ENCODE measurements at places on chromosomes 6 and 20. TPM values are rescaled to one million over a fixed set of nuclear protein-coding genes. Genes with fewer than 3 reads are reported as not detected.
A peak's percentile ranks its signal among the peaks of the same experiment; 100 is the strongest.

SEL1L2 gene
- total RNA-seq, result not detected

HLA-DOA gene
- 10.6 TPM for total RNA-seq

FBXO9 gene
- total RNA-seq, result 59.9 TPM

FHL5 gene
- not detected for total RNA-seq

GRCh38 chr6:169161572-169162167 is 92.0 kb downstream of the THBS2 start:
- no peak overlapping the region for H3K4me3 ChIP-seq
- DNase-seq, result peak; percentile 18
- no peak overlapping the region for H3K27ac ChIP-seq
- no peaks in the 10 kb centered on the region for H3K4me1 ChIP-seq
- no peaks in the 10 kb centered on the region for H3K36me3 ChIP-seq
- no peaks in the 10 kb centered on the region for H3K27me3 ChIP-seq

SCGN gene
- not detected for total RNA-seq

GRCh38 chr20:23826541-23827021 is at the start of gene CST2:
TSS of gene CST2 (minus strand) at chr20:23826729. CDS start at chr20:23826660, 69 bp downstream.
- H3K27me3 ChIP-seq, result no peaks in the 10 kb centered on the region
- H3K4me1 ChIP-seq, result no peaks in the 10 kb centered on the region
- no peak within 1 kb of the TSS for H3K27ac ChIP-seq
- H3K4me3 ChIP-seq, result no peak within 1 kb of the TSS
- peak; percentile 63 for DNase-seq

DNA sequence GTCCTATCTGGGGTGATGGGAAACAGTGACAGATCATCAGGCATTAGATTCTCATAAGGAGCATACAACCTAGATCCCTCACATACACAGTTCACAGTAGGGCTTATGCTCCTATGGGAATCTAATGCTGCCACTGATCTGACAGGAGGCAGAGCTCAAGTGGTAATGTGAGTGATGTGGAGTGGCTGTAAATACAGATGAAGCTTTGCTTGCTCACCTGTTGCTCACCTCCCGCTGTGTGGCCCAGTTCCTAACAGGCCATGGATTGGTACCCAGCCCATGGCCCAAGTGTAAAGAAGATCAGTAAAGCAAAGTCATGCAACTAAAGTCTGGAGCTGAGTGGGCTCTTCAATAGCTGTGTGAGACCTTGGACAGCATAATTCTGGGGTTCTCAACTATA is 65.9 kb downstream of the PKIB start:
- no peak overlapping the region for H3K27ac ChIP-seq
- H3K4me1 ChIP-seq, result no peaks in the 10 kb centered on the region
- peaks cover 6% of the 10 kb centered on the region for H3K36me3 ChIP-seq

UBE2C gene
- 139 TPM for total RNA-seq

DNA sequence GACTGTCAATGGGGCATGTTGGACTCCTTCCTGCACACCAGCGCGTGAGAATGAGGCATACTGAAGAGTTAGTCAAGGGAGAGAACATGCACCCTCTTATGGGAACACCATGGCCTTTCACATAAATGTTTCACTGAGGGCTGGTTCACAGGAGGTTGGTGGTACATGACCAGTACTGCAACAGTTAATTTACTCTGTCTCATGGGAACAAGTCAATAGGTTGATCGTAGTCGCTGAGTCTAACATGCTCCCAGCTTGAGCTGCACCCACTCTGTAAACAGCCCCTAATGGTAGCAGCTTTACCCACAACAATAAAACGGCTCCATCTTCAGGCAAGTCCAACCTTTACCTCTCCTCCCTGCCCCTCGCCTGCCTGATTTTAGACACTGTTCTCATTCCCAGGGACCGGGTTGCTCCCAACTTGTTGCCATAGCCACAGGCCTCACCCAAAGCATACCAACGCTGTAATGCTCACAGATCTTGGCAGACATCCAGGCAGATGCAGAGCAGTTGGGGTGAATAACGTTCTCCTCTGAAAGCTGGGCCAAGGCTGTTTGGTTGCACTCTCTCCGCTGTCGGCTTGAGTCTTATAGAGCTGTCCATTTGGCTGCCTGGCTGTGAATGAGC is 111.3 kb downstream of the LY86 start:
- no peak overlapping the region for H3K27ac ChIP-seq
- H3K27me3 ChIP-seq, result peaks cover 23% of the 10 kb centered on the region
- no peak overlapping the region for H3K4me3 ChIP-seq
- peaks cover 4% of the 10 kb centered on the region for H3K4me1 ChIP-seq

DNA sequence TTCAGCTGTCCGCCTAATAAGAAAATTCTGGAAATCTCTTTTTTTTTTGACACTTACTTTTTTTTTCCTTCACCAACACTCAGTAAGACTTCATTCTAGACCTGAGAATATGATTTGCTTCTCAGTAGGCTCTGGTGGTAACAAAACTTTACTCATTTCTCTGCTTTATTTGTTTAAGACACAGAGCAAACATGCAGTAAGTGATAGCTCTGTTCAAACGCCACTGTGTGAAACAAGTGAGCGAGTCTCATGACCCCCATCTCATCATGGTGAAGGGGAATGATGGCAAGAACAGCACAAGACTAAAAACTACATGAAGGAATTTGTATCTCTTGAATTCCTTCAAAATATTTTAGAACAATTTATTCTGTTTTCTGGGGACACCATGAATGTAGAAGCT is 541.6 kb upstream of the POU3F2 start:
- DNase-seq, result no peak
- H3K27me3 ChIP-seq, result no peaks in the 10 kb centered on the region
- H3K4me3 ChIP-seq, result no peak overlapping the region
- no peak overlapping the region for H3K27ac ChIP-seq

- H3K27me3 ChIP-seq, result no peaks in the 10 kb centered on the region
- H3K4me3 ChIP-seq, result no peak overlapping the region
- H3K27ac ChIP-seq, result no peak overlapping the region
- H3K4me1 ChIP-seq, result no peaks in the 10 kb centered on the region
- no peaks in the 10 kb centered on the region for H3K36me3 ChIP-seq
Measured at GRCh38 chr6:20564269-20564668, 30.0 kb downstream of the CDKAL1 start.

POPDC3 gene
- 6.4 TPM for total RNA-seq

GRCh38 chr6:61935242-61935846 is 350.7 kb downstream of the KHDRBS2 start:
- no peak overlapping the region for H3K27ac ChIP-seq
- H3K36me3 ChIP-seq, result no peaks in the 10 kb centered on the region
- no peaks in the 10 kb centered on the region for H3K4me1 ChIP-seq
- no peak for DNase-seq
- no peaks in the 10 kb centered on the region for H3K27me3 ChIP-seq

DPPA5 gene
- total RNA-seq, result not detected

PCIF1 gene
- total RNA-seq, result 33.4 TPM

DNA sequence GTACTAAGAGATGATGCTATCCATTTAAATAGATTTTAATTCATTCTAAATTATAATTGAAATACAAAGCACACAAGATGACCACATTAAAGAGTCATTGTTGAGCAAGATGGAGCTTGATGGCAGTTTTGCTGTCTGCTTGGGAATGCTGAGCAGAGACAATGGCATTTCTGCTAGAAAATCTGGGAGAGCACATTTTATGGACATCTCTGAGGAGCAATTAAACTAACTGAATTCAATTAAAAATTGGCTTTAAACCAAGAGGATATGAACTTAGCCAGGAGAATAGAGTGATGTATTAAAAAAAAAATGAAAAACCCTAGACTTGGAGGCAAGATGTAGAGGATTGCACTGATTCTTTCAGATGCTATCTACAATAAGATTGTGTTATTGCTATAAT is 19.1 kb upstream of the ADGRB3 start:
- peaks cover 5% of the 10 kb centered on the region for H3K4me1 ChIP-seq
- no peaks in the 10 kb centered on the region for H3K36me3 ChIP-seq
- DNase-seq, result no peak
- no peak overlapping the region for H3K27ac ChIP-seq

HLA-DQA1 gene
- total RNA-seq, result 1.2 TPM

ACTL10 gene
- not detected for total RNA-seq

DNA sequence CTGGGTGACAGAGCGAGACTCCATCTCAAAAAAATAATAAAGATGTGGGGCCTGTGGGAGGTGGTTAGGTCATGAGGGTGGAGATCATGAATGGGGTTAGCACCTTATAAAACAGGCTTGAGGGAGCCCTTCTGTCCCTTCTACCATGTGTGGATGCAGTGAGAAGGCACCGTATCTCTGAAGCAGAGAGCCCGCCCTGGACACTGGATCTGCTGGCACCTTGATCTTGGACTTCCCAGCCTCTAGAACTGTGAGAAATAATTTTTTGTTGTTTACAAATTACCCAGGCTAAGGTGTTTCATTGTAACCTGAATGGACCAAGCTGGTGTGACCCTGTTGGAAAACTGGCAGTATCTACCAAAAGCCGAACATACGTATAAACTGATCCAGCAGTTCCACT is 15.7 kb upstream of the PANK2 start:
- H3K27me3 ChIP-seq, result no peaks in the 10 kb centered on the region
- no peak overlapping the region for H3K4me3 ChIP-seq
- DNase-seq, result no peak
- H3K27ac ChIP-seq, result no peak overlapping the region
- H3K4me1 ChIP-seq, result no peaks in the 10 kb centered on the region

CYP39A1 gene
- 1.1 TPM for total RNA-seq

DNA sequence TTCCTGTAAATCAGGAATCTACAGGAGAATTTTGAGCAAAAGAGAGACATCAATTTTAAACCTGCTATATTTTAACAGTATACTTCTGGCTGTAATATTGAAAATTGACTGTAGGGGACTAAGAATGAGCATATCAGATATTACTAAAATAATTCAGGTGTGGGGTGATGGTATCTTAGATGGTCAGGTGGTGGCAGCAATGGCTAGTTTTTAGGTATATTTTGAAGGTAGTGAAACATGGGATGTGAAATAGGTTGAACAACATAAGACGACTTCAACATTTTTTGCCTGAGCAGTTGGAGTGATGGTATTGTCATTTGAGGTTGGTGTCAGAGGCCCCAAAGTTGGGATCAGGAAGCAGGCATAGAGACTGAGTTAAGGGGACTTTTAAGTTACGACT is 32.1 kb downstream of the FAM83B start:
- no peak for DNase-seq
- H3K36me3 ChIP-seq, result no peaks in the 10 kb centered on the region
- peaks cover 6% of the 10 kb centered on the region for H3K4me1 ChIP-seq
- no peak overlapping the region for H3K27ac ChIP-seq
- H3K27me3 ChIP-seq, result no peaks in the 10 kb centered on the region

GRCh38 chr6:151701911-151702562 is 105.4 kb upstream of the ESR1 start:
- no peak overlapping the region for H3K27ac ChIP-seq
- no peak for DNase-seq
- H3K4me3 ChIP-seq, result no peak overlapping the region
- H3K27me3 ChIP-seq, result no peaks in the 10 kb centered on the region
- H3K36me3 ChIP-seq, result no peaks in the 10 kb centered on the region
- peaks cover 15% of the 10 kb centered on the region for H3K4me1 ChIP-seq

GRCh38 chr6:95545686-95546085 is 31.6 kb upstream of the MANEA start:
- H3K4me3 ChIP-seq, result no peak overlapping the region
- peak overlapping the region; percentile 20 for H3K27ac ChIP-seq
- H3K36me3 ChIP-seq, result no peaks in the 10 kb centered on the region
- no peaks in the 10 kb centered on the region for H3K27me3 ChIP-seq
- H3K4me1 ChIP-seq, result no peaks in the 10 kb centered on the region

DNA sequence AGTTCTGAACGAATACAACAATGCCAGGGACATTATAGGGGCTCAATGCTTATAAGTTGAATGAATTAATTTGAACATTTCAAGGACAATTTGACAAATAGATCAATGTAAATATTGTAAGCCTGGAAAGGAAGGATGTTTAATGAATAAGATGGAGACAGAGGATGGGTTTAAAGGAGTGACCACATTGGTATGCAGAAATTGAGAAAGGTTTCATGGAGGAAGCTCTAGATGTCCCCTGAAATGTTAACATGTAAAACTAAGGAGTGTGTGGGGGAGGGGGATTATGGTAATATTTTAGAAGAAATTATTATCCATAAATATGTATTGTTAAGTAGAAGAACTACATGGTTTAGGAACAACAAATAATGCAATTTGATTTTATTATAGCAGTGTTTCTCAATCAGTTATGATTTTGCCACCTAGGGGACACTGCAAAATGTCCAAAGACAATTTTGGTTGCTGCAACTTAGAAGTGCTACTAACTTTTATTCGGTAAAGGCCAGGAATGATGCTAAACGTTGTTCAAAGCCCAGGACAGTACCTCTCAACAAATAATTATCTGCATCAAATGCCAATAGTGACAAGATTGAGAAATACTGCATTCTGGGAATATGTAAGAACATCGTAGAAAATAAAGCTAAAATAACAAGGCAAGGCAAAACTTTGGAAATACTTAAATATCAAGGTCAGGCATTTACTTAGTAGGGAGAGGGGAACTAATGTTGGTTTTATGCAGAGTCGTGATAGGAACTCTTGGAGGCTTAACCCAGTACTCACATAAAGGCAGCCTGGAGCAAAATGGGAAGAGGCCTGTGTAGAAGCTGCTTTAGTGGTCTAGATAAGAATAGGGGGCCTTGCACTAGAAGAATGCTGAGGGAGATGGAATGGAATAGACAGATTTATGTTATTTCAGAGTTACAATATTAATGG is 686.9 kb upstream of the CITED2 start:
- H3K4me3 ChIP-seq, result no peak overlapping the region
- H3K4me1 ChIP-seq, result no peaks in the 10 kb centered on the region
- H3K27ac ChIP-seq, result no peak overlapping the region
- no peaks in the 10 kb centered on the region for H3K36me3 ChIP-seq
- DNase-seq, result no peak

C20orf202 gene
- not detected for total RNA-seq

GRCh38 chr20:24634855-24635254 is 165.4 kb downstream of the SYNDIG1 start:
- DNase-seq, result peak; percentile 66
- H3K4me3 ChIP-seq, result no peak overlapping the region
- no peaks in the 10 kb centered on the region for H3K4me1 ChIP-seq

DNA sequence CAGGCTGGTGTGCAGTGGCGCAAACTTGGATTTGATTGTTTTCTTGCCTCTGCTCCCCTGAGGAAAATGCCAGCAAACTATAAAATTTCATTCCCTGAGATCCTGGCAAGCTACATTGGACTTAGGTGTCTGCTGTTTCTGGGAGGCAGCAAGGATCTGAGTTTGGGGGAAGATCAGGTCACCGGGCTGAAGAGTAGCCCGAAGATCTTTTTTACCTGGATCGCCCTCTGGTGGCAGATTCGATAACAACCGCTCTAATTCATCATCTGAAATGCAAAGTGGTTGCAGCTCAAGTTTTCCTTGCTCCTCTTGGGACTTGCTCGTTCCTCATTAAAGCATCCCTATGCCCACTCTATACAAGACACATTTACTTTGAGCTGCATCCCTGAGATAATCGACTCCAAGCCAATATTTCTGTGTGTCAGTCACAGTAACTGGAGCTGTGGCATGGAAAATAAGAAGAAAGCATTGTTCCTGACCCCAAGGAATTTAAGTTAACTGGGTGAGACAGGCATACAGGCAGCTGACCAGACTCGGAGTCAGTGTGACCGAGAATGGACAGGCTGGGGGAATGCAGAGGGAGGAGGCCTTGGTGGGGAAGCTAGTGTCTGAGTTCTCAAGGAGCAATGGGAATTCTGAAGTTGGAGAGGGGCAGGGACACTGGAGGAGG is 131.8 kb upstream of the PROKR2 start:
- peak; percentile 91 for DNase-seq
- H3K36me3 ChIP-seq, result no peaks in the 10 kb centered on the region
- H3K4me3 ChIP-seq, result no peak overlapping the region

GRCh38 chr6:100269189-100269588 is 195.5 kb downstream of the SIM1 start:
- no peak overlapping the region for H3K4me3 ChIP-seq
- no peak for DNase-seq
- H3K27me3 ChIP-seq, result no peaks in the 10 kb centered on the region

CLDN20 gene
- total RNA-seq, result not detected

PAX1 gene
- total RNA-seq, result not detected
